ENCODE measurements at places on chromosomes 2 and 18.

DNA sequence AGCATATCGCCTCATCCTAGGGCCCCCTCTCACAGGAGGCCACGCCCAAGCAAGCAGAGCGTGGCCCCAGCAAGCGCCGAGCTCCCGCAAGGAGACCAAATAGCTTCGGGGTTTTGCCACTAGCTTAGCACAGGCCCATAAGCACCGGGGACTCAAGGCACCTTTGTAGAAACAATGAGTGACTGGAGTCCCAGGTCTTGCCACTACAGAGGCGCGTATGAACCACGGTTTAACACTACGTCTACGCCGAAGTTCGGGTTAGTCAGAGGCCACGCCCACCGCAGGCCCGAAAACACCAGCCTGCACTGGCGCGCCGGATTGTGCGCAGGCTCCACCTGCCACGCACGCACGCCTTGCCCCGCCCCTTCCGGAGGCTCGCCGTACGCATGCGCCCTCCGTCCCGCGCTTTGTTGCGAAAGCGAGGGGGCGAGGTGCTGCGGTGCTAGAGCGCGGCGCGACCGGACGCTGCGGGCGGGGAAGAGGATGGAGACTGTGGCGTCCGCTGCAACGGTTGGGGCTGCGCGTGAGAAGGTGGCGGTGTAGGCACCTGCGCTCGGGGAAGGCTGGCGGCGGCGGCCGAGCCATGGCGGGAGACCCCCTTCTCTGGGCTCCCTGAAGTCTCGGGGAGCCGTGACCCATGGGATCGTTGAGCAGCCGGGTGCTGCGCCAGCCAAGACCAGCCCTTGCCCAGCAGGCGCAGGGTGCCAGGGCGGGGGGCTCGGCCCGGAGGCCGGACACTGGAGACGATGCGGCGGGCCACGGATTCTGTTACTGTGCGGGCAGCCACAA is at the start of gene GMCL1:
Gene GMCL1 (plus strand): TSS at position 405 of the 789 bp plus-strand sequence. CDS start 233 bp downstream, at position 638.
- DNase-seq: peak; percentile 99

- no peak for DNase-seq
These were observed 4.9 kb upstream of the WNT10A start for GRCh38 chr2:218875692-218876246.

- DNase-seq: no peak
These were observed 27.2 kb downstream of the PXDN start for GRCh38 chr2:1717113-1717512.

- DNase-seq: no peak
These were observed 14.4 kb upstream of the IGFBP2 start for GRCh38 chr2:216618785-216619184.

DNA sequence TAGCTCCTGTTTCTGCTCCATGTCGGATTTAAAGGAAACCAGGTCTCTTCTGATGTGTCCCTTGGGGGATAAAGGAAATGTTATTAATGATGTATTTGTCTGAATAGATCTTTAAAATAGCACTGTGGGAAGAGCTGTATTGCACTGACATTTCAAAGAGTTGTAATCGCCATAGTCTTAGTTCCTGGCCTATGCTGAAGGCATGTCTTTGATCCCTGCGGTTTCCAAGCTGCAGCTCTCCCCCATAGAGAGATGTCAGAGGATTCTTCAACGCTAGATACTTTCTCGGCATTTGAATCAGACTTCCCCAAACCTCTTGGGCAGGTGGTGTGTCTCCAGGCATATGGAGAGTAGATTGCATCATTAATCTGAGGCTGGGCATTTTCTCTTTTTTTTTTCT is 40.4 kb downstream of the NAT8 start:
- no peak for DNase-seq

DNA sequence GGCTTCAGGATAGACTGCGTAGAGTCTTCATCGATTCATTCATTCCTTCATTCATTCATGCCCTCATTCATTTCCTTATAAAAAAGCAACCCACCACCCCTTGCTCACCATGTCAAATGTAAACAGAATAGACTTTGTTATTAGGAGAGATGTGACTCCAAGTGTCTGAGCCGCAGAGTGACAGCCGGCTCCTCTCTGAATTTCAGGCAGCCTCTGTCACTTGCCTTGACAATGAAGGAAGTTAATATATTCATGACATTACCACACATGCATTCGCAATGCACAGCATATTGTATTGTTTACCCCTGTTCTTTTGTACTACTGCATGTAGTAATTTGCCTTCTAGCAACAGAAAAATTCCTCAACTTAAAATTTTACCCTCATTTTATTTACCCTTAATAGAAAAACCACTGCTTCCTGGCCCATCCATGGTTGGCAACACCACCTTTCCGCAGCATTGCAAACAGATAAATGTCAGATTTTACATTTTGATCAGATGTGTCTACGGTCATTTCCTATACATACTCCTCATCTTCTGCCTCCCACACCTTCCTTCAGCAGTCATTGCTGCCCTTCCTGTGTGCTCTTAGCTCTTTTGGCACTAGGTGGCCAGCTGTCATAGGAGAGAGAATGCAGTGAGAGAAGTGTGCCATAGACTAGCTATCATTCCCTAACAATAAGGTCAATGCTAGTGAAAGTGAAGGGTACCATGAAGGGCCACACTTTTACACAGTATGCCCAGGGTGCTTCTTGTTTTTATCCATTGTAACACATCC is 1090.8 kb downstream of the BCL11A start:
- peak; percentile 3 for DNase-seq

DNA sequence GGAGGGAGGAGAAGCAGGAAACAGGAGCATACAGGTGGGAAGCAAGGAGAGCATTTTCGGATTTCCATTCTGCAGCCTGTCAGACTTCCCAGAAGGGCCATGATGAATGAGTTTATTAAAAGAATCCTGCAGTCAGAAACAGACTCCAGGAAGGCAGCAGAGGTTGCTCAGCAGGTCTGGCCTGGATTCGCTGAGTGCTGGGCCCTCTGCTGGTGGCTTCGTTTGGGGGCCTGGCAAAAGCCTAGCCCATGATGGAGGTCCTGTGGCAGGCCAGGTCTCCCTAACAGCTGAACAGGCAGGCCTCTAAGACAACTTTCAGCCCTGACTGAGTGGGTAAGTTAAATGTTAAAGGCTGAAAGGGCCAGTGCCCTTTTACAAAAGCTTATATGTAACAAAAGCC is 108.2 kb upstream of the CAPN13 start:
- DNase-seq: peak; percentile 27

GRCh38 chr2:130135692-130136541 is 6.9 kb upstream of the POTEF start:
- no peak for DNase-seq

- no peak for DNase-seq
These were observed 393.9 kb upstream of the TCF4 start for GRCh38 chr18:55981712-55982475.

DNA sequence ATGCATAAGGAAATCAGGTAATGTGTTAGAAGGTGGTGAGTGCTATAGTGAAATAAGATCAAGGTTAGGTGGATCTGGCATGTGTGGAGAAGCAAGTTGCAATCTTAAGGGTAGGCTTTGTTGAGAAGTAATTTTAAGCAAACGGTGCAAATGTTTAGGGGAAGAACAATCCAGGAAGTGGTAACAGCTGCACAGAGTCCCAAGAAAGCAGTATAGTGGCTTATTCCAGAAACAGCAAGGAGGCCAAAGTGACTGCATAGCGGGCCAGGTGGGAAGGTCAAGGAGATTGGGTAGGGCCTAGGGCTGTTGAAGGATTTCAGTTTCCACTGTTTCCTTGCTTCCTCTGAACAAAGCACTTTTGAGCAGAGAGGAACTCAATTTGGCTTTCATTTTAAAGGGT is 30.0 kb upstream of the RAB1A start:
- DNase-seq: peak; percentile 42
